HT-29 (cell line): ENCODE measurements at places on chromosomes 1 and 21.

- DNase-seq = no peak
Measured at GRCh38 chr21:34065027-34065426, 8.4 kb upstream of the MRPS6 start.

DNA sequence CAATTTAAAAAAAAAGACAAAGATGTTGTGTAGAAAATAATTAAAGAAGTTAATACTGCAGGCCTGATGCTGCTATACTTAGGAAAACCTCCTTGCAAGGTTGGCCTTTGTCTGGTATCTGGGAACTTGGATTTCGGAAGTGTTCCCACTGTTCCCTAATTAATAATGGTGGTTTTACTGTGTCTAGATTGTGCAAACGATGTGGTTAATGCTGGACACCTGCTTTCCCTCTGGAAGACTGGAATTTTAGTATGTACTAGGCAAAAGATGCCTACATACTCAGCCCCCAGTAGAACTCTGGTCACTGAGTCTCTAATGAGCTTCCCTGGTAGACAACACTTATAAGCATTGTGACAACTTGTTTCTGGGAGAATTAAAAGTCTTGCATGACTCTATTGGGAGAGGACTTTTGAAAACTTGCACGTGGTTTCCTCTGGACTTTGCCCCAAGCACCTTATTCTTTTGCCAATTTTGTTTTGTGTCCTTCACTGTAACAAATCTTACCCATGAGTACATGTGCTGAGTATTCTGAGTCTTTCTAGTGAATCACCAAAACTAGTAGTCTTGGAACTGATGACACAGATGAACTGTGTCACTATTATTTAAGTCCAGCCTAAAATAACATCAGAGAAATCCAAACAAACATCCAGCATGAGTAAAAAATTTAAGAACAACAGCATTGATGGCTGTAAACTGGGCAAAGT is 40.4 kb downstream of the LIN9 start:
- no peak for DNase-seq

DNA sequence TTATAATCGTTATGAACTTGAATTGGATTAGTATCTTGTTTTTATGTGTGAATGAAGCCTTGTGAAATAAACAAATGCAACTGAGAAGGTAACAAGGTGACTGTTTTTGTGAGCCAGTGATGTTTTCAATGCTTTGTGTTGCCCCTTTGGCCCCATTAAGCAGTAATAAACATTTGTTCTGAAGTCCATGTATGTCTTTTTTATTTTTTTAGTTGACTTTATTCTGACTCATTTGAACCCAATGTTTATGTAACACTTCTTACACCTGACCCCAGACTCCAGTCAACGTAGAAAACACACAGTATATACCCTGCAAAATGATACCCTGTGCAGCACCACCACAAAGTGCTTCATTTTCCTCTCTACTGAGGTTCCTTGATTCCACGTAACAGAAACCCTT is 4.6 kb upstream of the CACYBP start:
- no peak for DNase-seq

GRCh38 chr1:151131701-151132334 is 14.6 kb downstream of the SEMA6C start:
- no peak for DNase-seq
